ENCODE measurements at places on chromosomes 3 and 15.

GRCh38 chr3:57029924-57030323, 30.5 kb upstream of the SPATA12 start:
- no peak for DNase-seq

- DNase-seq: no peak
These were observed 7.1 kb downstream of the P4HTM start for GRCh38 chr3:48997102-48997635.

DNA sequence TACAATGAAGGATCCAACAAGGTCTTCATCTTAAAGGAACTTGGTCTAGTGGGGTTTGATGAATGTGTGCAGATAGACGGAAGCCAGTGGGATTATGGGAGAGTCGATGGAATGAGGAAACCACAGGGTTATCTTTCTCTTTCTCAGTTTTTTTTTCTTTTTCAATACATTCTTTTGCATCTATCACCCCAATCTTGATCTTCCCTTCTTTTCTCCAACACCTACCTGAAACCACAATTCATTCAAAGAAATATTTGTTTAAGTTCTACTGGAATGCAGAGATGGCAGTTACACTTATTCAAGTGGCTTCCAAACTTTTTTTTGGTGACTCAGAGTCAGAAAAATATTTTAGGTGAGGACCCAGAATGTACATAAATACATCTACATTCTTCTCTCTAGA, 1.7 kb downstream of the TMEM212 start:
- no peak for DNase-seq

DNA sequence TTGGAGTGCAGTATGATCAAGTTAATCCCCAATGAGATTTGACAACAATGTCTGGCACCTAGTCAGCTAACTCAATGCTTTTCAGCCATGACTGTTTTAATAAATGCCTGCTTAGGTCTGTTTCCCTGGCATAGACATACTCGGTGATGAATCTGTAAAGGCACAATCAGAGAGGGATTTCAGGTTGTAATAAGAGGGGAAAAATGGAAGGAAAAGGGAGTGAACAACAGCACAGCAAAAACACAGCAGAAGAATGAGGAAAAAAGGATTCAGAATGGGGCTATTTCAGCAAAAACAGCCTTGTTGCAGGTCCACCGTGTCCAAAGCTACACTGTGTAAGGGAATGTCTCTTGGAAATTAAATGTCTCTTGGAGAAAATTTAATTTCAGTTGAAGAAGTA, 19.3 kb upstream of the CHD2 start:
- DNase-seq: no peak

GRCh38 chr3:191051037-191051436, 148.0 kb upstream of the OSTN start:
- DNase-seq: no peak

DNA sequence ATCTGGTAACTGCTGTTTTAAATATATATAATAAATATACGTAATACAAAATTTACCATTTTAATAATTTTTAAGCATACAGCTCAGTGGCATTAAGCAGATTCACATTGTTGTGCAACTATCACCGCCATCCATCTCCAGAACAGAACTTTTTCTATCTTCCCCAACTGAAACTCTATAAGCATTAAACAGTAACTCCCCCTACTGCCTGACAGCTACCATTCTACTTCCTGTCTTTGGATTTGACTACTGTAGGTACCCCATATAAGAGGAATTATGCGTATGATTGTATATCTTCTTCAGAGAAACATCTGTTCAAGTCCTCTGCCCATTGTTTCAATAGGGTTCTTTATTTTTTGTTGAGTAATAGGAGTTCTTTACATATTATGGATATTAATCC, 36.8 kb downstream of the EID1 start:
- no peak for DNase-seq

GRCh38 chr3:45948311-45948781, 5.1 kb downstream of the CXCR6 start:
- DNase-seq: no peak

DNA sequence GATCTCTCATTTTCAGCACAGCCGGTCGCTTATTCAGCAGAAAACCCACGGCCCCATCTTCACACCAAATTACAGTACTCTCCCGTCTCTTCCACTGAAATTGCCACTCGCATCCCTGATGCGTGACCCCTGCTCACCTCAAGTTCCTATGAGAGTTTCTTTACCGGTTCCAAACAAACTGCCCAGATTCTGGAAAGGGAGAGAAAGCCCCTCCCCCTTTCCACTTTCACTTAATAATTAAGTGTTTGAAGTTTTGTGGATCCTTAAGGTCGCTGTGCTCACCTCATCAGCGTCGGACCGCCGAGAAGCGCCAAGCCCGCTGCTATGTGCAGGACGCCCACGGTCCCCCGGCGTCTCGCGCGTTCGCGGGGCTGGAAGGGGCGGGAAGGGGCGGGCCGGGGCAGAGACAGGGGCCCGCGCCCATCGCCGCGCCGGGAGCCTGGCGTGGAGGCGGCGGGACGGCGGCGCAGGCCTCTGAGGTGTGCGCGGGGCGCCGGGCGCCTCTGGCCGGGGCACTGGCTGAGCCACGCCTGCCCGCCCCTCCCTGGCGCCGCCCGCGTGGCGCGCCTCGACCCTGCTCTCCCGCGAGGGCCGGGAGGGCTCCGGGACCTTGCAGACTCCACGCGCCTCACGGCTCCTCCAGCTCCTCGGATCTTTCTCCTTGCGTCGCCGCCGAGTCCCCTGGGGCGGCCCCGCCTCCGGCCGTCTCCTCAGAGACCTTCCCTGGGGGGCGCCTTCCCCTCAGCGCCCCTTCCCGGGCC, at the start of gene GPR156:
TSS of gene GPR156 (minus strand) at position 476 of the 761 bp plus-strand sequence. CDS start 41,124 bp downstream, outside the sequence.
- DNase-seq: no peak

- no peak for DNase-seq
These were observed 7.2 kb upstream of the CFAP161 start for GRCh38 chr15:81126892-81127291.

DNA sequence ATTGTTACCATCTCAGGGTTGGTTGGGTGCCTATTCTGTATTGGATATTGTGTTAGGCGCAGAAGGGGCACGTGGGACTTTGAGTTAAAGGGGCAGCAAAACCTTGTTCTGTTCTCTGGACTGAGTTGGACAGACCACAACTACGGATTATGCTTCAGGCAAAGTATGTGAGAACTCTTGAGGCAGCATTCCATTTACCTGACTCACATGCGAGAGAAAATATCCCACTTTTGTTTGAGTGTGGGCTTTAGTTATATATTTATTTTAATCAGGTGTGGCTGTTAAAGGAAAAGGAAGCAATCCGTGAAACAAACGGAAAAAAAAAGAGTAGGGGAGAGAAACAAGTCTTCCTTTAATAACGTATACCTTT, 627 bp upstream of the PLS1 start:
- no peak for DNase-seq

- DNase-seq: no peak
These were observed 7.5 kb upstream of the CADPS start for GRCh38 chr3:62882676-62883200.

DNA sequence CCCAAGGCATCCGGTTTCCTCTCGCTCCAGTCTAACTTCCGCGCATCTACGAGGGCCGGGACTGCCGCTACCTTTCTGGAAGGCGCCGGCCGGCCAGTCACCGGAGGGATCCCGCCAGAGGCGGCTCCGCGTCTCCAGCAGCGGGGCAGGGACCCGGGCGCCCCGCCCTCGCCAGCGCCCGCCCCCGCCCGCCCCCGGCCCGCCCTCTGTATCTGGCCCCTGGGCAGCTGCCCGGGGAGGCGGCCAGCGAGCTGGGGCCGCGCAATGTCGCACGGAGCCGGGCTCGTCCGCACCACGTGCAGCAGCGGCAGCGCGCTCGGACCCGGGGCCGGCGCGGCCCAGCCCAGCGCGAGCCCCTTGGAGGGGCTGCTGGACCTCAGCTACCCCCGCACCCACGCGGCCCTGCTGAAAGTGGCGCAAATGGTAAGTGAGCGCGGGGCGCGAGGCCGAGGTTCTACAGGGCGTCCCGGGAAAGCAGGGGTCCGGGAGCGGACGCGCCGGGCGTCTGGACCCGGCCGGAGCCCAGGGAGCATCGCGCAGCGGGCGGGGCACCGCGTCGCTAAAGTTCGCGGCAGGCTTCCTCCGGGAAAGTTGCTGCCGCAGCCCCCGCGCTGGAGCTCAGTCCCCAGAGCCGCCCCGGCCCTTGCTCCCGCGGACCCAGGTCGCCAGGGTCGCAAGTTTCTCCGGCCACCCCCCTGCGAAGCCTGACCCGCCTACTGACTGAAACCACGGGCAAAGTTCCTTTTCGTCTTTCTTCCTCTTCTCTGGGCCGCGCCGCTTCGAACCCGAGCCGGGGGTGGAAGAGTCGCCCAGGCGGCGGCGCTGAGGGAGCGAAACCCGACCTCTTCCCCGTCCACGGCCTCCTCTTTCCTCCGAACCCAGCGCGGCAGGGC, at the start of gene CMTM7:
TSS of gene CMTM7 (plus strand) at position 211 of the 893 bp plus-strand sequence. CDS start at position 265, 54 bp downstream.
- peak; percentile 27 for DNase-seq

DNA sequence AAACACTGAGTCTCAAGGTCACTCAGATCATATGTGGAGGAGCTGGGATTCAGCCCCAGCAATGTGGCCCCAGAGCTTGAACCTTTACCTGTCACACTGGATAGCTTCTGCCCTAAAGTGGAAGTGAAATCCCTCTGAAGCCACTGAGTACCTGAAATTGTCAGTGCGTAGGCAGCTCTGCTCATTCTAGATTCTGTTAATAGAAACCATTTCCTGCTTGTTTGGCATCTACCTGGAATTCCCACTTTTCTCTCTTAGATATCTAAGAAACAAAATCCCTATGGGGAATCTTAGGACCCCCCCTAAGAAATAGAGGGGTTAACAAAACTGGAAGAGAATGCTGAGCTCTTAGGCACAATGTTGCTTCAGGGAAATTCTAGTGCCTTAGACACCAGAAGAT, 29.8 kb downstream of the FBXL22 start:
- no peak for DNase-seq

DNA sequence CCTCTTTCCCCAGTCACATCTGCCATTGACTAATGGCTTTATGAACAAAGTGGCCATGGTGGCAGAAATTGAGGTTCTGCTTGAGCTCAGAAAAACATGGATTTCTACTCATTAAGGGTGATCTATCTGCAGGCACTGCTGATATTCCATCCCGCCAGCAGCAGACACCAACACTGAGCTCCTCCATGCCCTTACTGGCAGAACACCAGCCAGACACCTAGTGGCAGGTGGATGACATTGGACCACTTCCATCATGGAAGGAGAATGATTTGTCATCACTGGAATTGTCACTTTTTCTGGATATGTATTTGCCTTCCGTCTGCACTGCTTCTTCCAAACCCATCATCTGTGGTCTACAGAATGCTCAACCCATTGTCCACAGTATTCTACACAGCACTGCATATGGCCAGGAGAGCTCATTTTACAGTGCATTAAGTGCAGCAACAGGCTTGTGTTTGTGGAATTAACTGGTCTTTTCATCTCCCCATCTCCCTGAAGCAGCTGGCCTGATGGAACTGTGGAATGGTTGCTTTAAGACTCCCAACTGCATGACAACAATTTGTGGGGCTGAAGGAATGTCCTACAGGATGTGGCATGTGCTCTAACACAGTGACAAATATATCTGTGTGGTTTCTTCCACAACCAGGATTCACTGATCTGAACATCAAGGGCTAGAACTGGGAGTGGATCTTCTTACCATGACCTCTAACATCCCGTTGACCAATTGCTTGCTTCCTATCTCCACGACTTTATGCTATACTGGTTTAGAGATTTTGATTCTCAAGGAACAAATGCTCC, 103.4 kb downstream of the WNT7A start:
- DNase-seq: no peak

DNA sequence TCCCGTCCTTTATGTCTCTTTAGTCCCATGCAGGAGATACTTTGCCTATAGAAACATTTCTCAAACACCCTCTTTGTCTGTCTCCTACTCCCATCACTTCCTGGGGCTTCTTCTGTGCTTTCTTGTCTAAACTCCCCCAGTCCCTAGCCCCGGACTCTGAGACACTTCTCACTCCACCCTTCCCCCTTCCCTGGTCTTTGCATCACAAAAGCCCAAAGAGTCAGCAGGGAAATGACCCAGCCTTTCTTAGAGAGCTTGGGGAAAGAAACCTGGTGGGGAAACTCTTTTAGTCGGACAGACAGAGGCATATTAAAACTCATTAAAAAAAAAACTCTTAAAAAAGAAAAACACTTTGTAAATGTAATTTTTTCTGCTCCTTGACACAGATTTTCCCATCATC, 211.2 kb downstream of the TJP1 start:
- DNase-seq: no peak

- no peak for DNase-seq
These were observed 111.3 kb downstream of the MBNL1 start for GRCh38 chr3:152380043-152380442.

GRCh38 chr15:56128081-56128480, 115.6 kb downstream of the RFX7 start:
- no peak for DNase-seq

DNA sequence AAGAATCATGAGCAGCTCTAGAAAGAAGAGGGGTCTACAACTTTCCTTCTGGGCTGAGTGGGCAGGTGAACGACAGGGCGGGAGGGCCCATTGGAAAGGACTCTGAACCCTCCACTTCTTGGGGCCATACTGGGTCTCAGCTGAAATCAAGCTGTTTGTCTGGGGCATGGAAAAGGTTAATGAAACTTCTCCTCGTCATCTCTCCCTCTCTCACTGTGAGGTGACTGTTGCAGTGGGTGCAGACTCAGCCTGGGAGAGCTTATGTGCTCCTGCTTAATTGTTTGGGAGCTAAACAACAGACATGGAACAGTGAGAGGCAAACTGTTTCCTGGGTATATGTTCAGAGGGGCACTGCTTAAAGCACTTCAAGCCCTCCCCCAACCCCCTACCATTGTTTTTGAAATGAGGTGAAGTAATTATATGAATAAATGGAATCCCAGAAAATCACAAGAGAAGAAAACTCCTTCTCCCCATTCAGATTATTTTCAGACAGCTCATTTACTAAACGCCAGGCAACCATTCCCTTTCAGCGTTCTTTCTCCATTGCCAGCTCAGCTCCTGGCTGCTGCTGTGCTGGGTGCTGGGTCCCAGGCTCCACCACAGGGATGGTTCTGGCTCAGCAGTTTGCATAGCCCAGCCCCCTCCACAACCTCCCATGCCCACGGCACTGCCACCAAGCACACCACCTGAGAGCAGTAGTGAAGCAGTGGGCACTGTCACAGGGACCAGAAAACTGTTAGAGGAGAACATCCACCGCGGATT, 444.9 kb upstream of the TBL1XR1 start:
- no peak for DNase-seq

DNA sequence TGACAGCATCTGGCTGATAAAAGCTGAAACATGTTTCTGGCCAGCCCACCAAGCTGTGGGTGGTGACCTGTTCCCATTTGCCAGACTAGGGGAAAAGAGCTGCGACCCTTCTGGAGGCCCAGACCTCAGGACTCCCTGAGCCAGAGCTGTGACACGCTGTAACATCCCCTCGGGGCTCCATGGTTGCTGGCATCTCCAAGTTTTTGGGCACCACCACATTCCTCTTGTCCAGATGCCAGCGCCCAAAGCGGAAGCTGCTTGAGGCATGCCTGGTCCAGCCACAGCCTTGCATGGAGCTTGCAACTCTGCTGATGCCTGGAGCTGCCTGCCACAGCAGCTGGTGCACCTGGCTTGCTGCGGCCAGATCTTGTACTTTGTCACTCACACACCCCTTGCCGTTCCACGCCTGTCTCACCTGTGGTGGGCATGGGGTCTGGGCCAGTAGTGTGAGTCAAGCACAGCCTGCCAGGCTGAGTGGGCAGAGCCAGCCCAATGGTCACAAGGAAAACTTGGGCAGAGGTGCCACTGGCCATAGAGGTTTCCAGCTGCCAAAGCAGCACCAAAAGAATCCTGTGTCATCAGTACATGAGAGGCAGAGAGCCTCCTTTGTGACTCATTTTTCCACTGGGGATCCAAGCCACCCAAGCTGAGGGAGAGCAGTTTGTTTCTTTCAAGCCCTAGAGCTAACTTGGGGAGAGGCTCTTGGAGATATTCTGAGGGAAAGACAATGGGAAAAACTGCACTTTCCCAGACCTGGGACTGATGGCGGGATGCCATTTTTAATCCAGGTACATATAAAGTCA, 45.7 kb upstream of the PTX3 start:
- no peak for DNase-seq
